ENCODE measurements at places on chromosomes 4 and X.

DNA sequence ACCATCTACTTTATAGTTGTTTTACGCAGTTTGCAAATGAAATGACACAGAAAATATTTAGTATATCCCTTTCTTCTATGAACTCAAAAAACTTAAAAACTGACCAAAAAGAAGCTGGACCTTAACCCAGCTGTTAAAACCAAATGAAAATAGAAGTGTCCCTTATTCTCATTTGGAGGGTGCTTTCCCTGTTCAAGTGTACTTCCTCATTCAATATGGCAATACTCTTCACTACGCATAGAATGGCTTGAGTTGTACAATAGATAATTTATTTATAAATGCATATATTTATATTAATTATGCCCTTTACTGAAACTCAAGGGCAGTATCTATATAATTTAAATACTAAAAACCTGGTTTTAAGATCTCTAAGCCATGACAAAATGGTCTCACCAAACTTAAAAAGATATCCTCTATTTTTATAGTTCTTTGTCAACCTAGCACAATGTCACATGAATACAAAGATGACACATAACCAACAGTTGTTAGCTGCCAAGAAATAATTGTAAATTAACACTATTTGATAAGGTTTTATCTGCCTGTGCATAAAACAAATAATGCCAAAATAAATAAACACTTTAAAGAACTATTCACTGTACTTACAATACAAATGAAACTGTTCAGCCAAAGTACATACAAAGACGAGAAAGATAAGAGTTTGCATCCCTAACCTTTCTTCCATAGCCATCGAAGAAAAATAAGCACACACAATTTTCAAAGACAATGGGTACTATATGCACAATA is 25.2 kb downstream of the YTHDC1 start:
- no peak for DNase-seq

GRCh38 chrX:47936224-47936939 is 67.4 kb downstream of the ZNF182 start:
- peak; percentile 1 for DNase-seq

DNA sequence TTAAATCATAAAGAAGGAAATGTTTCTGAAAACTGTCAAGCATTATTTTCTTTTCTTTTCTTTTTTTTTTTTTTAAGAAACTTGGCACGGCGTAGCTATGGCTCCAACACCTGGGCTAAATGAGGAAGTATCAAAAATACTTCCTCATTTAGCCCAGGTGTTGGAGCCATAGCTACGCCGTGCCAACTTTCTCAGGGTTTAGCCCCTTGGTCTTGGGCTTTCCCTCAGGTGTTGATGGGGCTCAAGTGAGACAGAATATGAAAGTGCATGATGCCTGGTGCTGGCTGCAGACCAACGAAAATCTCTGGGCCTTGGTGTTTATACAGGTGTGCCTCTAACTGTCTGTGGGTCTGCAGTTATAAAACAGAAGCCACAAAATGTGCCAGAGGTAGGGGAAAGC is 132.7 kb downstream of the ARHGAP24 start:
- no peak for DNase-seq

- DNase-seq = peak; percentile 59
These were observed 35.7 kb upstream of the INTS6L start for GRCh38 chrX:135484641-135485289.

DNA sequence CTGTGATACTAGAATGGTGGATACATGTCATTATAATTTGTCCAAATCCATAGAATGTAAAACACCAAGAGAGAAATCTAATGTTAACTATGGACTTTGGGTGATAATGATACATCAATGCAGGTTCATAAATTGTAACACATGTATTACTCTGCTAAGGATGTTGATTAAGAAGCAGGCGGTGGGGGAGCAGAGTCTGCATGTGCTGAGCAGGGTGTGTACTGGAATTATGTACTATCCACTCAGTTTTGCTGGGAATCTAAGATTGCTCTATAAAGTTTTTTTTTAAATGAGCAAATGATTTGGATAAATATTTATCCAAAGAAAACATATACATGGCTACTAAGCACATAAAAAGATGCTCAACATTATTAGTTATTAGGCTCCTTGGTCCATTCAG is 15.0 kb upstream of the MANBA start:
- DNase-seq = no peak

- no peak for DNase-seq
These were observed 195.3 kb upstream of the LNX1 start for GRCh38 chr4:53786632-53787031.
